ENCODE measurements at places on chromosomes 7 and 10. TPM values are rescaled to one million over a fixed set of nuclear protein-coding genes. Genes with fewer than 3 reads are reported as not detected.

Gene OR6V1
- polyA plus RNA-seq = not detected

Gene MACC1
- polyA plus RNA-seq = not detected

DNA sequence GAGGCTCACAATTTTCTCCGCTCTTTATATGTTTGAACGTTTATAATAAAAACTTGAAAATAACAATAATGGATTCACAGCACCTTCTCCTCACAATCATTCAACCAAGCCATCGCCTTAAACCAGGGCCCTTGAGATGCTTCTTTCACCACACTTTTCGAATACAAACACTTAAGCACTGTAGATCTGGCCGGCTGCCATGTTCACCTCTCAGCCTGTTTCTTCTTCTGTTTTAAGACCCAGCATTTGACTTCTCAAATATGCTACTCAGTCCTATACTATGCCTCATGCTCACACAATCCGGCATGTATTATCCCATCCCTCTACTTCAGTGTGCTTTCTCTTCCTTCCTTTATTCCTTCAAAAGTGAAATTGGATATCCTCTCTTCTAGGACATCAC is 280.6 kb downstream of the TFEC start:
- DNase-seq = no peak

GRCh38 chr7:85462671-85463070 is 275.8 kb upstream of the SEMA3D start:
- DNase-seq = no peak

DNA sequence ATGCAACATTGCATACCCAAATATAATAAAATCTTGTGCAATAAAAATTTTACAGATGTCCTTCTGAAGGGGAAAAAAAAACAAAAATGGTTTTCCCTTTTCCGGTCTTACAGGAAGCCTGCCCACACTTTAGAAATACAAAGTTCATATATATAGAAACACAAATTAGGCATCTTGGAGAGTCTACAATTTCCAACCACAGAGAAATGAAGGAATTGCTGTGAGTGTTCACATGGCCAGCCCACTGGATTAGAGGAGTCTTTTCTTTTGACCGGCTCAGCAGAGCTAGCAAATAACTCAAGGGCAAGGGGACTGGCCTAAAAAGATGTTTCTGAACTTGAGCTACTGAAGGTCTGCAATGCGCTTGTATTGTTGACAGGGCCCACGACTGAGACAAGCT is 92.4 kb downstream of the GLI3 start:
- no peak for DNase-seq

Data from BJ (cell line).